ENCODE measurements at places on chromosomes 7 and 10.

DNA sequence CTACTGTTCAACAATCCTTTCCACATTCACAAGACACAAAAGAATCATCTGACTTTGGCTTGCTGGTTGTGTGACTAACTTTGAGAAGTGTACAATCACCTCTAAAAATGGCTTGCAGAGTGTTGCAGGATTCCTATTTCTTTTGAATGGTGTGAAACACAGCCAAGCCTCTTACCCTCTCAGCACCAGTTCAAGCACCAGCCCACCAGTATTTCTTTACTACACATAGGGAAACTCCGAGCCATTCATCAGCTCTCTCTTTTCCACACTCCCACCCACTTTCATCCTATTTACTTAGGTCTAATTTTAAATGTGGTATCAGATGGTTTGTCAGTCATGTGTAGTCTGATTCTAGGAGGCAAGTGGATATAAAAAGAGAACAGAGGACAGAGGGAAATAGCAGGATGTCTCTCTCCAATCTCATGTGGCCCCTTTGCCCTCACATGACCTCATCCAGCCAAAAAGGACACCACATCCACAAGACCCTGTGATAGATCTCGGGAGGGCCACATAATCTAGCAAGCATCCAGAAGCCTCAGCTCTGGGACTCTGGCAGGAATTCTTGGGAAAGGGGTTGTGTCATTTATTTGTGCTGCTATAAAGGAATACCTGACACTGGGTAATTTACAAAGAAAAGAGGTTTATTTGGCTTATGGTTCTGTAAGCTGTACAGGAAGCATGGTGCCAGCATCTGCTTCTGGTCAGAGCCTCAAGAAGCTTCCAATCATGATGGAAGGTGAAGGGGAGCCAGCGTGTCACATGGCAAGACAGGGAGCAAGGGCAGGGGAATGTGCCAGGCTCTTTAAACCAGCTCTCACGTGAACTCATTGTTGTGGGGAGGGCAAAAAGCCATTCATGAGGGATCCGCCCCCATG is 66.8 kb upstream of the NEBL start:
- no peak for DNase-seq

GRCh38 chr7:30844916-30845315 is 66.7 kb upstream of the AQP1 start:
- DNase-seq: no peak

- no peak for DNase-seq
These were observed 36.3 kb downstream of the CCM2 start for GRCh38 chr7:45036317-45036716.

DNA sequence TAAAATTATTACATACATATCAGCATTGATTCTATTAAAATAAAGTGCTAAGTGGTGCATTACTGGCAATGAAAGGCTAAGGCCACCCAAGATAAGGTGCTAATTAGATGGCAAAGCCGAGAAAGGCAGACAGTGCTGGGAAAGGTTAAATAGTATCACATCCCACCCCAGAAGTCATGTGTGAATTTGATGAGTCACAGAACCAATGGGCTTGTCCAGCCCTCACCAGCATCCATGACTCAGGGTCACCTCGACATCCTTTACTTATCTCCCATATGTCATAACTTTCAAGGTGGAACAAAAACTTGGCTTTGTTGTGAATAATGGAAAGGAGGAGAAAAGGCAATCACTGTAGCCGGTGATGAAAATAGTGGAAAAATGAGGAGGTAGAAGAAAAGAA is 459.1 kb downstream of the PLXNA4 start:
- DNase-seq: no peak

DNA sequence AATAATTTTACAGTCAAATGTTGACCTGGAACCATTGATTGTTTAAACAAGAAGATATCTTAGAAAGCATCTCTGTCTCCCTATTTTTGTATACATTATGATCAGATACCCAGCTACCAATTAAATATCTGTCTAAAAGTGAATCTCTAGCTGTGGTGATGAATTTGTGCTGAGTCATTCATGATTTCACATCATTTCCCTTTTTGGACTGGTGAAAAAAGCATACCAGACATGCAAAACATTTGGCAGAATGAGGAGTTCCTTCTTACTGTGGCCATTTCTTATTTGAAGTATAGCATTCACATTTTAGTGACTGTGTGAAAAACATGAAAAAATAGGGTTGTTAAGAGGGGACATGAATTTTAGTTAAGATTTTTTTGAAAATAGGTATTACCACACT is 98.0 kb upstream of the GATA3 start:
- DNase-seq: no peak

GRCh38 chr7:38584443-38585210 is 46.5 kb downstream of the AMPH start:
- DNase-seq: no peak

DNA sequence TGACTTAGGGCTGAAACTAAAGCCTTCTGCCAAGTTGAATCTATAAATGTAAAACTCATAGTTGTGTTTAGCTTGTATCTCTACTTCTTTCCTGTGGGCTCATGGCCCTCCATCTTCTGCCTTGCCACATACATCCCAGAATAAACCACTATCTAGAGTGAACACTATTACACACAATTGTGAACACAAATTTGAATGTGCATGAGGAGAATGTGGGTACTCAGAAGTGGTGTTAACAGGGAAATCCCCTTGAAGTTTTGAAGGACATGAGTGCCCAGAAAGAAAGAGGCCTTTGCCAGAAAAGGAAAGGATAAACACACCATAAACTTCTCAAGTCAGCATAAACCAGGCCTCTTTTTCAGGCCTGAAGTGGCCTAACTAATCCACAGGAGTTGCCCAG is 20.2 kb upstream of the CCNJ start:
- DNase-seq: no peak

DNA sequence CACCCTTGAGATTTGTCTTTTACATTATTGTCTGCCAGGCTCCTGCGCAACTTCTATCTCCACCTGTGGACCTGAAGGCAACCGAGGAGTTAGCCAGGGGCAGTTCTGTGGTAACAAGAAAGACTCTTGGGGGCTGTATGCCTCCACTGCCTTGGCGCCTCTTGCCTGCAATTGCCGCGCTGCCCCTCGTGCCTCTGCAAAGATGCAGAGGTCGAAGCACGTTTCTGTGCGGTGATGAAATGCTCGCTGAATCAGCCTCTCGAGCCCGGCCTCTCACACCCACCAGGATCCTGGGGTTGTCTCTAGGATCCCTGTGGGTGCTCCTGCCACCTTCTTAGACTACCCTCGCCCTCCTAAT is 486 bp upstream of the LHFPL3 start:
- no peak for DNase-seq

DNA sequence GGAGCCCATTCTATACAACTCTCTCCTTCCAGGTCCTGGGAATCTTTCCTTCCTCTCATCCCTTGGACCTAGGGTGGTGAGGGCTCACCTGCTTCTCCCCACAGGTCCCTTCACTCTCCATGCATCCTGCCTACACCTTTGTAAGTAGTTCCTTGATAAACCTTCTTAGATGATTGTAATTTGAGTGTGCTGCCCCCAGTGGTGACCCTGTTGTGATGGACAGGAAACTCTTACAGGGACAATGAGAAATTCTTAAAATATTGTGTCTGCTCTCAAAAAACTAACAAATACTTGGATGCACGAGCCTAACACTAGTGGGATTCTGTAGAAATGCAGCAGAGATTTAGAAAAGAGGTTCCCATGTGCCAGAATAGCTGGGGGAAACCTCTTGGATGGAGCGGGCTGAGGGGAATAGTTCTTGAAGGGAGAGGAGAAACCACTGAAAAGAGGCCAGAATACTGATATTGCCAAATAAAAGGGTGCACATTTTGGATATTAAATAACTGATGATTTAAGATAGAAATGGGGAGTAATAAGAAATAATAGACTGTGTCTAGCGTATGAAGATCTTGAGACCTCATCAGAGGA is 6.7 kb upstream of the PAXIP1 start:
- DNase-seq: no peak

DNA sequence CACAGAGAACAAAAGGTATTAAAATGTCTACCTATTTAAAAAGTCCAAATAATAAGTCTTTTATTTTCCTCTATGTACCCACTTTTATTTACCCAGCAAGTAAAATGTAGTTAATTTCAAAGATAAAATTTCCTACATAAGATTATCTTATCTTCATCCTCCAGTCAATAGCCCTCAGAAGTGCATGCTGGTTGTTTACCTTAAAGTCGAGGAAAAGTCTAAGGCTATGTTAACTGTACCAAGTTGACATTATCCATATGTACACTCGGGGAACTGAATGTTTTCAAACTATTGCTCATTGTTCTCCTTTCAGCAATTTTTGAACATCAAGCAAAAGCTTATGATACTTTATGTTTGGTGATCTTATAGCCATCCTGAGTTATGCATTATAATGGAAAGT is 24.1 kb upstream of the LIPF start:
- DNase-seq: no peak

DNA sequence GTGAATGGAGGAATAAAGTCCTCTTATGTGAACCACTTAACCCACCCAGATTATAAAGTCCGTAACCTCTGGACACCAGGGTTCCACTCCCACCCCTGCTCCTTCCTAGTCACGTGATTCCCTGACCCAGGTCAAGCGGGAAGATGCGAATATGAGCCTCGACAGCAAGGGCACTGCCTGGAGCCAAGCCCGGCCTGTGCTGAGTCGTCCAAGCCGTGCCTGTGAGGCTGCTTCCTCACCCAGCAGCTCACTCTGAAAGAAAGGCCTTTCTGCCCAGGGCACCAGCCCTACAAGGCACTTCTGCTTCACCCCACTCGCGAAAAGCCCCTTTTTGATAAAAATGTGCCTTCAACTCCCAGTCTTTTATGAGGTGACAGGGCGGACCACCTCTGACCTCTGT is 85.8 kb downstream of the CYTH3 start:
- DNase-seq: no peak

- DNase-seq: no peak
These were observed 1.3 kb downstream of the STAMBPL1 start for GRCh38 chr10:88881320-88881719.

GRCh38 chr7:630539-630938 is 96.0 kb upstream of the DNAAF5 start:
- DNase-seq: no peak

DNA sequence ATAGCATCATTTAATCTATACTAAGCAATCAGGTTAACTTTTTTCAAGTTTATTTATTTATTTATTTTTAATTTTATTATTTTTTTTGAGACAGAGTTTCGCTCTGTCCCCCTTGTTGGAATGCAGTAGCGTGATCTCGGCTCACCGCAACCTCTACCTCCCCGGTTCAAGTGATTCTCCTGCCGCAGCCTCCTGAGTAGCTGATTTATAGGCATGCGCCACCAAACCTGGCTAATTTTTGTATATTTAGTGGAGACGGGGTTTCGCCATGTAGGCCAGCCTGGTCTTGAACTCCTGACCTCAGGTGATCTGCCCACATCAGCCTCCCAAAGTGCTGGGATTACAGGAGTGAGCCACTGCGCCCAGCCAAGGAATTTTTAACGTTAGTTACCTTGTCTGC is 635 bp upstream of the MYPN start:
- no peak for DNase-seq

GRCh38 chr10:59181668-59182067 is 5.2 kb downstream of the PHYHIPL start:
- DNase-seq: peak; percentile 32

DNA sequence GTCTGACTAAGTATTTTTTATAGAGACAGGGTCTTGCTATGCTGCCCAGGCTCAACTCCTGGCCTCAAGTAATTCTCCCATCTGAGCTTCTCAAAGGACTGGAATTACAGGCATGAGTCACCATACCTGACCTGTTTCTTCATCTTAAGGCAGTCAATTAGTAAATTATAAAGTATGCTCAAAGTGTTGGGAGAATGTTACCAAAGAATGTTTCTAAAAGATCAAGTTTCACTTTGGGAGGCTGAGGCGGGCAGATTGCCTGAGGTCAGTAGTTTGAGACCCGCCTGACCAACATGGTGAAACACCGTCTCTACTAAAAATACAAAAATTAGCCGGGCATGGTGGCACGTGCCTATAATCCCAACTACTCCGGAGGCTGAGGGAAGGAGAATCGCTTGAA is 117.0 kb downstream of the ALOX5 start:
- no peak for DNase-seq

GRCh38 chr7:19919261-19920095 is 146.1 kb upstream of the TMEM196 start:
- DNase-seq: peak; percentile 38

DNA sequence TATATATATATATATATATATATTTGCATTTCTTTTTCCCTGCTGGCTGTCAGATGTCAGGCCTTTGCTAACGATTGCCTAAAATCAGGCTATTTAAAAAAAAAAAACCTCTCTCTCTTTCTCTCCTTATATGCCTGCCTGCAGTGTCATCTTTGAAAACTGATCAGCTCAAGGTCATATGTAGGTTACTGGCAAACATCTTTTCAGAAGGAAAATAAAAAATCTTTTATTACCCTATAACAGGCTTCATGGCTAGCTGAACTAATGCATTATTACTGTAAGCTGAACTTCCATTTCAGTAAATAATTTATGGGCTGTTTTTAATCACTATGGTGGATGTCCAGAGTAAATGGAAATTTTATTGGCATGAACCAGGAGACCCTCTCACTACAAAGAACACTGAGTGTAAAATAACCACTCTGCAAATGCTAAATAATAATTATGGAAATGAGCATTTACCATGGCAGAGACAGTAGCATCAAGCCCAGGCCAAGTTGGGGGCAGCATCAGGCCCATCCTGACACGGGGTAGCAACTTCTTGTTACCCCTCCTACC is 29.3 kb downstream of the HSPA12A start:
- DNase-seq: no peak

- DNase-seq: no peak
These were observed 1.5 kb upstream of the NRP1 start for GRCh38 chr10:33335801-33336581.

DNA sequence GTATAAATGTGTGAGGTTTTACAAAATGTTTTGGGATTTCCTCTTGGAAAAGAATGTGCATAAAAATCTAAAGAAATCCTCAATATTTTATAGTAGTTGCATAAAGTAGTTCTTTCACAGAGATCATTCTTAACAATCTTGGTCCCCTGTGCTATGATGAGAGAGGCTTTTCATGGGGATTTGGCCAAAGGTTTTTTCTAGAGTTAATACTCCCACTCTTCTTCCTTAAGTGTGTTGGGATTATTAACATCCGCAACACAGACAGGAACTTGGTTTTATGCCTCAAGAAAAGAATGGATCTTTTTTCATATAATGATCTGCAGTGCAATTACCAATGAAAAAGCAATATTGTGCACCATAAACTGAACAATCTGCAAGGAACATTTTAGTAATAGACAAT is 71.5 kb downstream of the AGMO start:
- DNase-seq: no peak

- DNase-seq: no peak
These were observed 217.7 kb downstream of the SEC23IP start for GRCh38 chr10:120110196-120110595.

DNA sequence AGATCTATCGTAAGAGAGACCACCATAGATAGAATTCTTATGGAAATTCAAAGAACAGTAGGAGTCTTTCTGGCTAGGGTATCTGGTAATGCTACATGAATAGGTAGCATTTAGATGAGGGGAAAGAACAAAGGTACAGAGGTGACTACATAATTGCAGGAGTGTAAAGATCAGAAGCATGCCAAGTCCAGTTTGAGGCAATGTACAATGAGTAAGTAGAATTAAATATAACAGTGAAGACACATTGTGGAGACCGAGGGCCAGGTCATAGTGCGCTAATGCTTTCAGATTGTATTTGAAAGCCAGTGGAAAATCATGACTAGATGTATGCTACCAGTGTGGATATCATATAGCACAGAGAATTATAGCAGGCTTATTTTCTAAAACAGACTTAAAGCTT is 1611.6 kb upstream of the LRRTM3 start:
- no peak for DNase-seq

- DNase-seq: no peak
These were observed 161.2 kb upstream of the WDR11 start for GRCh38 chr10:120689777-120690529.
